Dermis blood vessel endothelial cell (primary cell): ENCODE measurements at places on chromosomes 4 and X.

GRCh38 chr4:2432991-2433530 is 14.3 kb downstream of the CFAP99 start:
- no peak for DNase-seq

DNA sequence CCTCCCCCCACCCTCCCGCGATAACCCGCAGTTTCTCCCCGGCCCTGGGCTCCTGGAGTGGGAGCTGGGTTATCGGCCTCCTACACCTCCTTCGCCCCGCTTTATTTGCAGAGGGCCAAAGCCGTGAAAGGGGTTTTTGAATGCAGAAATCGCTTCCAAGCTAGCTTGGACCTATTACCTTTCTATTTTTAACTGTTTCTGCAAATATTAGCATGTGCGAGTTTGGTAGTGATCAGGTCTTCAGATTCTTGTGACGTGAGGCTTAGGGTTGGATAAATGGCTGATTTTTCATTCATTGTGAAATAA is 1.3 kb downstream of the USP9X start:
- DNase-seq = peak; percentile 61

DNA sequence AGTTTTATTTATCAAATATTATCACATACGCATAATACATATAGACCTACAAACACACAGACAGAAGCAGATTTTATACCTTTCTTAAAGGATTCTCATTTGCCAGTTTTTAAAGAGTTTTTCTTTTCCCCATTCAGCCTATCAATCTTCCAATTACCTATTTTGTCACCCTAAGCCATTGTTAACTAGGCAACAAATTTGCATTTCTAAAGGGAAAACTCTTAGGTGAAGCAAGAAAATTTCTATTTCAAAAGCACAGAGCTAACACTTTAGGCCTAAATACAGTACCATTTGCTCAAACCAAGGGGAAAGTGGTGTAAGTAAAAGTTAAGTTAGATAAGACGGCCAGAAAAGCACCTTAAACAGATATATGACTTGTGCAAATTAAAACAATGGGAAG is 156.6 kb downstream of the NDST3 start:
- DNase-seq = no peak

- DNase-seq = no peak
Measured at GRCh38 chrX:141142946-141143345, 34.0 kb downstream of the LDOC1 start.

DNA sequence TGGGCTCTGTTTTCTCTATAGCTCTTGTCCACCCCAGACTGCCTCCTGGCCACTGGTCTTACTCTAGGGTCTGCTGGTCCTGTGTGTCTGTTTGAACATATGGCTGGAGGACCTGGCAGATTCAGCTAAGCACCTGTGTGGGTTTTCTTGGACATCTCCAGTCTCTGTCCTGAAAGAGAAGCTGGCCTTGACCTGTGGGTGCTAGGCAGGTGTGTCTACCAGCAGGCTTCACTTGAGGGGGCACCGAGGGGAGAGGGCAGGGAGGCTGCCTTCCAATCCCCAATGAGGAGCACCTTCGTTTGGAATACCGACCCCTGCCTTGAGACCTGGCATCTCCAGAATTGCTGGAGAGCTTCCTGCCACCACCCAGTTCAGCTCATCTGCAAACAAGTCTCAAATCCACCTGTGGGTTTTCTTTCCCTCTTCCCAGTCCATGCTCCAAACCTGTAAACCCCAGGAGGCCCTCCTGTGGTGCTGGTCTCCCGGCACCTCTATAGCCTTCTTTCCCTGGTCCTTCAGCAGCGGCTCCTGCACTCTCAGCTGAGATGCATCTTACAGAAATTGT is 45.2 kb downstream of the HTRA3 start:
- DNase-seq = no peak

GRCh38 chrX:136659174-136659573 is 11.2 kb downstream of the CD40LG start:
- no peak for DNase-seq

GRCh38 chrX:119231936-119232445 is 4.1 kb upstream of the PGRMC1 start:
- no peak for DNase-seq

- no peak for DNase-seq
Measured at GRCh38 chrX:115266300-115266699, 23.2 kb upstream of the LUZP4 start.

- DNase-seq = no peak
Measured at GRCh38 chrX:119401569-119401968, 2.4 kb downstream of the SLC25A43 start.

DNA sequence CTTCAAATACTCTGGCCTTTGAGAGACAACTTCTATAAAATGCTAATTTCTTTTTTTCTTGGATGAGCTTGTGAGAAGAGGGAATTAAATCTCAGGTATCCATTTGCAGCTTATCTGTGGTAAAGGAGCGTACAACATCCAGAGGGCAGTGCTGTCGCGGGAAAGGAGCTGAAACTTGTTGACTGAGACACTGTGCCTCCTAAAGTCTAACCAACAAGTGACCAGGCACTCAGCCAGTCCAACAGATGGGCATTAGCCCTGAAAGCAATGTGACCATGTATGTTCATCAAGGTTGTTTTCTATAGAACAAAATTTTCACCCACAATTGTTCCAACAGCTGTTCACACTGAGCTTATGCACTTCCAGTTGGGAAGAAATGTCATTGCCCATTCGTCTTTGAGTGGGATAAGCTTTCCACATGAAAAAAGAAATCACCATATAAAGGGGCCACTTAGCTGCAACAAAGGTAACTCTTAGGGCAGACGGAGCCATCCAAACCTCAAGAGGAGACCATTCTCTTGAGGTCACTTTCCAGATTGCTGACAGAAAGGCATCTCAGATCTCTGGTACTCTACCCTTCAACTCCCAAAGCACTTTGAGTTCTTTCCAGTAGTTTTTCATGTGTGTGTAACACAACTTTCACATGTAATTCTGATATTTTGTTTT is 244.8 kb upstream of the NEIL3 start:
- no peak for DNase-seq

- no peak for DNase-seq
Measured at GRCh38 chrX:44435047-44435446, 91.6 kb upstream of the EFHC2 start.

- no peak for DNase-seq
Measured at GRCh38 chr4:74056114-74056857, 17.8 kb upstream of the CXCL3 start.

- DNase-seq = no peak
Measured at GRCh38 chr4:37928426-37929416, 31.5 kb upstream of the PTTG2 start.

- DNase-seq = no peak
Measured at GRCh38 chr4:5799406-5799805, 88.4 kb downstream of the EVC start.

GRCh38 chrX:69031181-69031580 is 134.1 kb downstream of the PJA1 start:
- DNase-seq = peak; percentile 48

DNA sequence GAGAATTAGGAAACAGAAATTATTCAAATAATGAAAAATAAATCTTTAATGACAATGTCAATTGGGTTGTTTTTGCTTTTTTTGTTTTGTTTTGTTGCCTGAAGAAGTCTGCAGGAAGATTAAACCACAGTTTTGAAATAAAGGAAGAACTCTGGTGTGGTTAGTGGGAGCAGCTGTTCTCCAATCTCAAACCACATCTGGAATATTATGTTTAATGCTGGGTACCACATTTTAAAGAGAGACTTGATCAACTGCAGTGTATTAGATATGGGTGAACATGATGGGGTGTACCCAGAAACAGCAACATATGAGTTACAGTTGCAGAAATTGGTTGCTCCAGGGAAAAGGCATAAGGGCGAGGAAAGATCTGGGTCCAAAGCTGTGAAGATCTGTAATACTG is 171.2 kb upstream of the RPL34 start:
- DNase-seq = no peak

GRCh38 chr4:104490770-104491480 is 3.8 kb downstream of the CXXC4 start:
- peak; percentile 53 for DNase-seq

DNA sequence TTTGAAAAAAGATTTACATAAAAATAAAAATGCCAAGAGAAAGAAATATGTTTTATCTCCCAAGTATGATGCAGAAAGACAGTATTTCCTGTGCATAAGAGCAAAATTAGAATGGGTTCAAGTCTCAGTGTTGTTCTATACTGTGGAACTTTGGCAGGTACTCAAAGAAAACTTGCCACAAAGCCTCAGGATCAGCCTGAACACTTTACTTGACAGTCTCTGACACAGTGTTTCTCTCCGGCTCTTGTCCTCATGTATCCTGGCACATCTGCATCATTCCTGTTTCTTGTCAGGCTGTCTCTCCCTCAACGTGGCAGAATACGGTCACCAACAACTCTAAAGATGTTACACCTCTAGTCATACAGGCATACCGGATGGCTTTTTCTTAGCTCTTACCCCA is 273.7 kb downstream of the ARHGAP24 start:
- DNase-seq = no peak

- DNase-seq = no peak
Measured at GRCh38 chr4:41236032-41236431, 20.7 kb upstream of the UCHL1 start.

GRCh38 chr4:47490550-47490949 is 5.5 kb downstream of the ATP10D start:
- peak; percentile 72 for DNase-seq

- DNase-seq = no peak
Measured at GRCh38 chr4:154709550-154709949, 34.2 kb upstream of the LRAT start.

DNA sequence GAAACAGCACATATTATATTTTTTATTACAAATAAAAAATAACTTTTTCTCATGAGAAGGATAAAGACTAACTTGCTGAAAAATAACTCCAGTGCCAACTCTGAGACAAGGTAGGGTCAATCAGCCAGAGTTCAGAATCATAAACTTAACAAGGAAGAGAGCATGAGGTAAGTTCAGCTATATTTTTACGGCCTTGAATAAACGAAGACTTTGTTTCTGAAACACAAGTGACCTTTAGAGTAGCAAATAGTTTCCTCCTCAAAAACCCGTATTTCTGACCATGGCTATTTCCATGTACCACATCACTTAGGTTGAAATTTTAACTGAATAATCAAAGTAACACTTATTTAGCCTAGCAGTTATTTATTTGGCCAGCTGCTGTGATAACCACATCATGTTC is 45.5 kb downstream of the PRDM5 start:
- DNase-seq = no peak
